B cell (primary cell): ENCODE measurements at places on chromosomes 13 and 19.

- DNase-seq, result no peak
Measured at GRCh38 chr13:104385404-104385803, 1319.2 kb upstream of the SLC10A2 start.

DNA sequence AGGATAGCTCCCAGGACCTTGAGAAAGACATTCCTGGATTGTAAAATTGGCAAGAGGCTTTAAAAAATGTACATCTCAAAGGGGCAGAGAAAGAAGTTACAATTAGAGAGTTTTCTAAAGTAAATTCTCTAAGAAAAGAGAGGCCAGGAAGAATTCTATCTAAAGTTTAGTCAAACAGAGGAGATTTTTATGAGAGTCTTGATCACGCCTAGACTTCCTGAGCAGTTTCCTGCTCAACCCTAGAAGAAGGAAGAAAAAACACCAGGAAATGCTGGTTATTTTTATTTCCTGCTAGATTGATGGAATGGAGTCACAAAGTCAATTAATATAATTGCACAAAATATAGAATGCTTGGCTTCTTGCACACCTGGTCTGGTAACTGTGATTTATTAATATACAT lies 269.1 kb downstream of the PCDH20 start:
- no peak for DNase-seq

GRCh38 chr19:50705422-50706019 lies 14.1 kb downstream of the SHANK1 start:
- peak; percentile 57 for DNase-seq

- no peak for DNase-seq
Measured at GRCh38 chr19:35015270-35015953, 14.9 kb upstream of the SCN1B start.

- no peak for DNase-seq
Measured at GRCh38 chr19:53813996-53814395, 10.1 kb downstream of the NLRP12 start.

DNA sequence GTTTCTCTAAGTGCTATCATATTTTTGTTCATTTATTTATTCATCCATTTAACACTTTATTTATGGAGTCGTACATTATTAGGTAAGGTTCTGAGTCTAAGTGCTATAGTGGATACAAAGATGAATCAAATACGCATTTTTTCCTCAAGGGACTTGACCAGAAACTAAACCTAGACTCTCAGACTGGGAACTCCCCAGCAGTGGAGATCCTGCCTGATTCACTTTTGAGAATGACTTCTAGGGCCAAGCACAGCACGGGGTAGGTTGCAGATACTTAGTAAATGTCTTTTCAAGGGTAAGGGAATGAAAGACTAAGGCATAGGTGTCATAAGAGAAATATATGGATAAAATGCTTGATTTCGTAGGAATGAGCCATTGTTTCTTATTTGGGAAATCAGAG lies 7.2 kb downstream of the DNAJC15 start:
- DNase-seq, result no peak

GRCh38 chr13:103810026-103810425 lies 743.8 kb upstream of the SLC10A2 start:
- DNase-seq, result no peak

- peak; percentile 27 for DNase-seq
Measured at GRCh38 chr19:23996549-23996948, 81.9 kb downstream of the ZNF726 start.

GRCh38 chr13:43804461-43805070 lies 17.8 kb upstream of the ENOX1 start:
- DNase-seq, result peak; percentile 59

GRCh38 chr19:51192689-51193088 lies 32.2 kb upstream of the CD33 start:
- no peak for DNase-seq

DNA sequence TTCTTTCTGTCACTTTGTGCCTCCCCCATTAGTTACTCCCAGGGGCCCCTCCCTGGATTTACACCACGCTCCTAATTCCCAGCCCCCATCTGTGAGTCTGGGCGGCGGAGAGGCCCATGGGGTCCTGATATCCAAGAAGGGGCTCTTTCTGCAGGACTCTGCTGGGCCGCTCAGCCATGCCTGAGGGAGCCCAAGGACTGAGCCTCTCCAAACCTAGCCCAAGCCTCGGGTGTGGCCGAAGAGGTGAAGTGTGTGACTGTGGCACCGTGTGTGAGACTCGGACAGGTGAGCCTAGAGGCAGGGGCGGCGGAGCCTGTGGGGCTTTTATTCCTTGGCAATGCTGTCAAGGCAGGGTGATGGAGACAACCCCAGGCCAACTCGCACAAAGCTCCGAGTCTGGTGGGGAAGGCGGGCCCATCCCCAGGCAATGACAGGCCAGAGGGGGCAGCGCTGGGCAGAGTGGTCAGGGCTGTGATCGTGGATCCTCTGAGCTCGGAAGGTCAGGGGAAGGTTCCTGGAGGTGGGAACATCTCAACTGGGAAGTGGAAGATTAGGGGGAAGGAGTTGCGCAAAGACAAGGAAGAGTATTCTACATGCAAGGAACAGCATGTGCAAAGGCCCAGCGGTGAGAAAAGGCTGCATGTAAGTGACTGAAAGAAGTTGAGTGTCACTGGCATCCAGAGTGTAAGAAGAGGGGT lies 1.6 kb downstream of the PLEKHG2 start:
- peak; percentile 51 for DNase-seq

GRCh38 chr19:37468961-37469777 lies at the start of gene ZNF570:
ZNF570 (plus strand) TSS chr19:37469356; CDS start chr19:37470355, 999 bp downstream.
- DNase-seq, result peak; percentile 92

GRCh38 chr13:100984085-100984705 lies 309.6 kb upstream of the TMTC4 start:
- DNase-seq, result no peak

DNA sequence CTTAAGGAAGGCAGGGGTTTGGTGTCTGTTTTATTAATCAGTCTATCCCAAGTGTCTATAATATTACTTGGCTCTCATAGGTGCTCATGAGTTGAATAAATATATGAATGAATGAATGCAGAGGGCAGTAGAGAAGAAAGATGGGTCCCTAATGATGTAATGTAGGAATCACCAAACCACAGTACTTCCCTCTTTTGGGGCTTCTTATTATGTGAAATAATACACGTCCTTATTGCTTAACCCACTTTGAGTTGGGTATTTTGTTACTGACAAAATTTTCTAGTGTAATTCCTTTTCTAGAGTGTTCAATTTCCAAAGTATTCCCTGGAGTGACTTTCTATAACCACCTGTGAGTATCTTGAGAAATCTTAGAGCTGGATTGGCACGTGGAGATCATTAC lies 13.2 kb downstream of the KLK5 start:
- DNase-seq, result no peak

GRCh38 chr13:72489751-72490150 lies 237.7 kb downstream of the MZT1 start:
- no peak for DNase-seq

- DNase-seq, result no peak
Measured at GRCh38 chr13:79776531-79777295, 295.8 kb downstream of the NDFIP2 start.

DNA sequence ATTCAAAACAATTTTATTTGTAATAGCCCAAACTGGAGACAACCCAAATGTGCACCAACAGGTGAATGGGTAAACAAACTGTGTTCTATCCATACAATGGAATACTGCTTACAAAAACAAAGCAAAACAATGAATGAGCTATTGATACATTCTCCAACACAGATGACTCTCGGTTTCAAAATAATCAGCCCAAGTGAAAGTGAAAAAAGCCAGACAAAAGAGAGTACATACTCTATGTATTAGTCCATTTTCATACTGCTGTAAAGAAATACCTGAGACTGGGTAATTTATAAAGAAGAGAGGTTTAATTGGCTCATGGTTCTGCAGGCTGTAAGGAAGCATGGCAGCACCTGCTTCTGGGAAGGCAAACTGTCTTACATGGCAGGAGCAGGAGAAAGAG lies 65.2 kb upstream of the LRCH1 start:
- DNase-seq, result no peak

- peak; percentile 44 for DNase-seq
Measured at GRCh38 chr13:99657848-99658260, 156.6 kb downstream of the TM9SF2 start.

DNA sequence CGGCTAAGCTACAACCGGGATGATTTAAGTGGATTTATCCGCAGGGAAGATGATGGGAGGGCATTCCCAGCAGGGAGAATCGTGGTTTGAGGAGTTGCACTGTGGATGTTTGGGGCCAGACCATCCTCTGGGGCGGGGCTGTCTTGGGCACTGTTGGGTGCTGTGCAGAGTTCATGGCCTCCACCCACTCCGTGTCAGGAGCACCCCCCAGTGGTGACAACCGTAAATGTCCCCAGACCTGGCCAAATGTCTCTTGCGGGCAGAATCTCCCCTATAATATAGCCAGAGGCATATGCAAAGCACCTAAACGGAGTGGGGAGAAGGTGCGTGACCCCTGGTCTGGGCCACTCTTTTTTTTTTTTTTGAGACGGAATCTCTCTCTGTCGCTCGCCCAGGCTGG lies 40.2 kb downstream of the SMIM24 start:
- DNase-seq, result peak; percentile 57

DNA sequence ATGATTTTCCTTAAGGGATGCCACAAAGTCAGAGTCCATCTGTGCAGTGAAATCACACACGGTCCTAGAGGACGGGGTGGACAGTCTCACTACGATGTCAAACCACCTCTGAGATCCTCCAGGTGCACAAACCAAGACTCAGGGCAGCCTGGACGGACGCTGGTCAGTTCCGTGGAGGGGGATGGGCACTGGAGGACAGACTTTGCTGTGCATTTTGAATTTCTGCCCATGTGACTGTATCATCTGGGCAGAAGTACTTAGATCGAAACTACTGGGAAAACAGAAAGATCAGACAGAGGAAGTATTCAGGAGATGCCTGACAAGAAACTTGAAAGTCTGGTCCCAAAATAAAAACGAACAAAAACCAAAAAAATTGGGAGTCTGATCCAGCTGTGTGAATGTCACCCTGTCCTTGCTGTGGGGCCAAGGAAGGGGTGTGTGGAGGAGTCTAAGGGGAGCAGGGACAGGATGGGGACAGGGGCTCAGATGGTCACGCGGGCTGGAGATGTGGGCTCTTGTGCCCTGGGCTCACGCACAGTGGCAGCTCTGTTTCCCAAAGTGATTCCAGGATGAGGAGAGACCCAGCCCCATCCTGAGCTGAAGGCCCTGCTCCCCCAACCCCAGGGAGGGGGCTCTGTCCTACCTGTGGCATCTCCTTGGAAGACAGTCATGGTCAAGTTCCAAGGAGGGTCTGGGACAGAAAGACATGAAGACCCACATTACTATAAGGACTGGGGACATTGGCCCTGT lies 1.5 kb downstream of the SIGLEC8 start:
- no peak for DNase-seq

GRCh38 chr19:31461814-31462539 lies 112.7 kb upstream of the TSHZ3 start:
- no peak for DNase-seq

DNA sequence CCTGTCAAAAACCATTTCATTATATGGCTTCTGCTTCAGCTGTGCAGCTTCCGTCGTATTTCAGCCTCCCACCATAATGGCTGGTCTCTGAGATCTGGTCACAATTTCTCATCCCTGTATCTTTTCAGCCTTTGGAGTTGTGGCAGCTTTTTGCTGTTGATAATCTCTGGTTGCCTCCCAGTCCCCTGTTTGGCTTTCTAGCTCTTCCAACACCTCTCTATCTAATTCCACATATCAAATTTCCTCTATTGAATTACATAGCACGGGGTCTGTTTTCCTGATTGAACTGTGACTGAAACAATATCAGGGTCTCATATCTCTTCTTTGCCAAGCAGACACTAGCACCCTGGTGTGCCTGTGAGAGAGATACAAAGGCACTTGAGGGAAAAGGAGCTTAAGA lies 222.1 kb upstream of the OBI1 start:
- DNase-seq, result no peak

- no peak for DNase-seq
Measured at GRCh38 chr19:33275933-33276619, 26.3 kb downstream of the CEBPA start.

DNA sequence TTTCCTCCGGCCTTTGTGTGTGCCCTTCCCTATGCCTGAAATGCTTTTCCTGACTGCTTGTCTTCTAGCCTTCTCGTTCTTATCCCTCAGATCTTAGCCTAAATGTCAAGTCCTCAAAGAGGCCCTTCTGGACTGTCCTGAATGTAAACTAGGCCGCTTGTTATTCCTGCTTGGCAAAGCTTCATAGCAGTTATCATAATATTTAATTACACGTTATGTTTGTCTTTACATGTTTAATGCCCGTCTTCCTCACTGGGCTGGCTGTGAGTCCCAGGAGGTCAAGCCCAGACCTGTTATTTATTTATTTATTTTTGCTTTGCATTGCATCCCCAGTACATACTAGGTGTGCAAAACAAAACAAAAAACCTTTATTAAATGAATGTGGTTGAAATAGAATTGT lies 62.7 kb downstream of the SIPA1L3 start:
- DNase-seq, result no peak

DNA sequence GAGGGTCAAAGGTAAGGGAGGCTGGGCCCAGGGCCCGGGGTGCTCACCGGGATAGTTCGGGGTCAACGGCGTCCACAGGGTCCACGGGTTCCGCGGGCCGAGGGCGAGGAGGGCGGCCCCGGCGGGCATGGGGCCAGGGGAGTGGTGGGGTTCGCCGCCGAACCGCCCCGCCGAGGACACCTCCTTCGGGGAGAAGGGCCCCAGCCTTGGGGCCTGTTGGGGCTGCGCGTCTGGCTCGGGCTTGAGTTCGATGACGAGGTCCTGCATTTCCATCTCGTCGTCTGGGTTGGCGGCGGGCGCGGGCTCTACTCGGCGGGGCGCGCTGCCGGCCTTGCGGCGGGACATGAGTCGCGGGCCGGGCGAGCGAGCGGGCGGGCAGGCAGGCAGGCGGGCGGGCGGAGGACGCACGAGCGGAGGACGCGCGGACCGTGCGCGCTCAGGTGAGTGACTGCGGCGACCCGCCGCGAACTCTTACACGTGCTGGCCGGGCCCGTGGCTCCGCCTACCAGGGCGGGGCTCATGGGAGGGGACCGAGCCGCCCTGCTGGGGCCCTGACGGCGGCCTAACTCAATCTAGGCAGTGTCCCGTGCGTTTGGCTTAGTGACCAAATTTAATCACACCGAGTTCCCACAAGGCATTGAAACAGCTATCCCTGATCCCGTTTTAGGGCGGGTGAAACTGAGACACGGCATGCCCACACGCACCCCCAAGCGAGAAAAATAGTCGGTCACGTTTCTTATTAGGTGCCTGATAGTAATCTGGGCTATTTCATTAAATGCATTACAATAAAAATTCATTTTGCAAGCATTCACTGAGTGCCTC lies at the start of gene ZNF296:
ZNF296 (minus strand) TSS at position 450 of the 822 bp plus-strand sequence; CDS start at position 345, 105 bp downstream.
- DNase-seq, result peak; percentile 91

DNA sequence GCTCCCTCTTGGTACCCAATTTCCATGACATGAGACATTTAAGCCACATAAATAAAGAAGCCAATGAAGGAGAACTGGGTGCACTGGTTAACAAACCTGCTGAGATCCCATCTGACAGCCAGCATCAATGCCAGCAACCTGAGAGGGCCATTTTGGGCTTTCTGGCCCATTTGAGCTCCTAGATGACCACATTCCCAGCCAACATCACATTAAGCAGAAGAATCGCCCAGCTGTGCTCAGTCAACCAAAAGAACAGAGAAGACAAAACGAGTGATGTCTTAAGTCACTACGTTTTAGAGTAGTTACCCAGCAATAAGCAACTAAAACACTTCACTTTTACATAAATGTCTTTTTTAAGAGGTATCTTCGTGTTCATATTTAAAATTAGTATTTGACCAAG lies 21.9 kb downstream of the LCP1 start:
- no peak for DNase-seq
